ENCODE measurements at places on chromosomes 2 and 18. TPM values are rescaled to one million over a fixed set of nuclear protein-coding genes. Genes with fewer than 3 reads are reported as not detected.

SLC4A5 gene
- 0.45 TPM for total RNA-seq

TUBA4B gene
- total RNA-seq: not detected

TMEM198 gene
- 1.1 TPM for total RNA-seq

REG1B gene
- total RNA-seq: not detected

SP140L gene
- 16.0 TPM for total RNA-seq

DNA sequence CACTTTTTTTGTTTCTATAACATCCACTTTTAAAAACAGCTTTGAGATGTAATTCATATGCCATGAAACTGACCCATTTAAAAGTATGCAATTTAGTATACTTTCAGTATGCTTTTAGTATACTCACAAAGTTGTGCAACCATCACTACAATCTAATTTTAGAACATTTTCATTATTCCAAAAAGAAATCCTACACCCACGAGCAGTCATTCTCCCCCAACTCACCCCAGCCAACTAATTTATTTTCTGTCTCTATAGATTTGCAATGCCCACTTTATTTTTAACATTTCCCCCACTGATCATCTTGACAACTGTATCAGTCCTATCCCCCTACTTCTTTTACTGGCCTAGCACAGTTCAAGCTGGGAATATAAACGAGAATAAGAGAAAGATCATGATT is 39.1 kb downstream of the FAM98A start:
- DNase-seq: no peak

- DNase-seq: no peak
Measured at GRCh38 chr2:159396799-159397198, 110.3 kb upstream of the WDSUB1 start.

Data from fibroblast of the aortic adventitia (primary cell).